ENCODE measurements at places on chromosomes 11 and 22.

DNA sequence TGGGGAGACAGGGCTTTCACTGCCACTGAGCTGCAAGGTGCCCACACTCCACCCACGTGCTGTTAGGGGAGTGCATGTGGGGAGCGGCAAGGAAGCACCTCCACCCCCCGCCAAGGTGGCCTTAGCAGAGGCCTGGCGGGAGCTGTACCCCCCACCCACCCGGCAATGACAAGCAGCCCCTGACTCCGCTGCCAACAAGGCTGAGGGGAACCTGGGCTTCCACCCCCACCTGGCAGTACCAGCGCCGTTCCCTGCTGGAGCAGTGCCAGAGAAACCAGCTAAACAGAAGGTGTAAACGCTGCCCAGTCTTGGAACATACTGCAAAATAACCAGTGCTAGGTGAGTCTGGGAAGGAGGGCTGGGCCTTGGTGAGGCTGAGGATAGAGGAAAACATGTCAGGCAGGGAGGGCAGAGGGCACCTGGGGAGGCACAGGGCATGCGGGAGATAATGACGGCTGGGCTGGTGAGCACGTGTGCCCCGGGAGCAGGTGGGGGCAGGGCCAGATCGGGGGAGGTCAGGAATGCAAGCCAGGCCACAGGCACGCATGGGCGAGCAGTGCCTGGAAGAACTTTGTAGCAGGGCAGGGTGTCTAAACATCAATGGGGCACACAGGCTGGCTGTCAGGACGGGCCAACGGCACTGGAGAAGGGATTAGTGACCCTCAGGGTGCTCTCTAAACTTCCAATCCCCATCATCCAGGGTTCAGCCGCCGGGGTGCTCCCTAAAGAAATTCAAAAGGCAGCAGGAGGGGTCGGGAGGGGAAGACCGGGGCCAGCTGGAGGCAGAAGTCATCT lies 6.6 kb downstream of the CERK start:
- DNase-seq = no peak

DNA sequence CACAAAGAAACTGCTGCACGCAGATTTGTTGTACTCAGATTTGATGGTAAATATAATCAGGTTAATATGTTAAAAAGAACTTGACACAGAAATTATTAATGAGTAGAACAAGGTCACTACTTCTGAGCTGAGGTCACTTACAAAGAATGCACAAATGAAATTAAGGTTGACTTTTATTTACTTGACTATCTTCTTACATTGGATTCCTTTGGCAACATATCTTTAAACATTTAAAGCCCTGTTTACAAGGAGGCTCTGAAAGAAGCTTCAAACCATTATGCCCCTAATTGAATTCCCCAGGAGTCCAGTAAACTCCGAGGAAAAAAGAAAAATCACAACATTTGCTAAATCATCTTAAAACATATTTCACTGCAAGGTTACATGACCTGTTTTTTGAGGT lies 245.5 kb downstream of the SOX6 start:
- DNase-seq = no peak

- no peak for DNase-seq
Observed at GRCh38 chr11:17778956-17779860, 44.6 kb downstream of the KCNC1 start.

- no peak for DNase-seq
Observed at GRCh38 chr11:45652781-45653180, 12.6 kb downstream of the CHST1 start.

- DNase-seq = no peak
Observed at GRCh38 chr11:76455931-76456330, 11.1 kb downstream of the EMSY start.

DNA sequence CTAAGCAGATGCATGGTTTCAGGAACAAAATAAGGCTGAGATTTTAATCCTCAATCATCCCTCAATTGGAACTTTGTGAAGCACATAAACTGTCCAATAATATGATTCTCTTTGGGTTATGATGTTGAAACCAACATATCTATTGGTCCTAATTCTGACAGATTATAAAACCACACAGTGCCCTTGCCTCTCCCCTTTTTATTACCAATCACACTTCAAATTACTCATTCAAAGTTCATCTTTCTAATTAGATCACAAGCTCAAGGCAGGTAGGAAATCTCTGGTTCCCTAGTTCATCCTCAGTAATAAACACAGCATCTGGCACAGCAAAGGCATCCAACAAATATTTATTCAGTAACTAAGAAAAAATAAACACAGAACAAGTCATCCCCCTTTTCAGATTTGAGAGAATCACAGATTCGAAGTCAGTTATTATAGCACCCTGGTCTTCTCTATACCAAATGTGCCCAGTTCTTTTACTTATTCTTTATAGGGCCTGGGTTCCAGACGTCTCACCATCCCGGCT lies 611.6 kb downstream of the INSC start:
- no peak for DNase-seq

GRCh38 chr11:31860391-31860790 lies 49.3 kb upstream of the PAX6 start:
- DNase-seq = no peak

- DNase-seq = peak; percentile 44
Observed at GRCh38 chr22:47918276-47918921, 1155.9 kb downstream of the TBC1D22A start.

GRCh38 chr11:128242451-128242850 lies 344.9 kb downstream of the ETS1 start:
- no peak for DNase-seq

DNA sequence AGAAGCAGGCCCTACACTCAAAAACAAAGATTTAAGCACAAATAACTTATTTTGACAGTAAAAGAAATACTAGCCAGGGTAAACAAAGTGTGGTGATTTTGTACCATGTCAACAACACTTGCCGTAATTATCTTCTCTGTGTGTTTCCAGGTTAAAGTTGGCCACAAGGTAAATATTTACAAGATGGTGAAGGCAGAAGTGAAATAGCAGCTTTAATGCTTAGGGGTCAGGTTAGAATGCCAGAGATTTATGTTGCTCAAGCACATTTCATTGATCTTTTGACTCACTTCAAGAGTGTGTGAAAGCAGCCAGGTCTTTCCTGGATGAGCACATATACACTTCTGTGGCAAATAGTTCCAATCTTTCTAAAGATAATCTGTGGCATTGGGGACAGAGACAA lies 270.2 kb upstream of the LUZP2 start:
- DNase-seq = no peak

GRCh38 chr11:9651481-9651880 lies 12.4 kb upstream of the SWAP70 start:
- DNase-seq = no peak

DNA sequence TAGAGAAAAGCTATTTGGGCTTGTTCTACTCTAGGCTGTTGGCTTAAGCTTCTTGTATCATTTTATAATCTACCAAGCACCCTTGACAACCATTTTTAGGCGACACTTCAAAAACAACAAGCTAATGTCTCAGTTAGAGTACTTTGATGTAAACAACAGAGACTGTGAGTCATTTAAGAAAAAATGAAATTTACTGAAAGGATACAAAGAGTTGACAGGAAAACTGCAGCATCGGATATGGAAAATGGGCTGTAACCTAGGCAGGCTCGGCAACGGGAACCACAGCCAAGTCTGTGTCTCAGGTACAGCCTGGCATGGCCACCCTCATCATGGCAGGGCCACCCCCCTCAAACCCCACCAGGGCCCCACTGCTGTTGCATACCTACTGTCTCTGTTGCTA lies 4.4 kb upstream of the RNF169 start:
- no peak for DNase-seq

- no peak for DNase-seq
Observed at GRCh38 chr11:89293965-89294679, 116.4 kb downstream of the TYR start.

- no peak for DNase-seq
Observed at GRCh38 chr22:33126881-33127280, 68.7 kb upstream of the SYN3 start.

- no peak for DNase-seq
Observed at GRCh38 chr11:94309757-94310156, 5.4 kb downstream of the IZUMO1R start.

DNA sequence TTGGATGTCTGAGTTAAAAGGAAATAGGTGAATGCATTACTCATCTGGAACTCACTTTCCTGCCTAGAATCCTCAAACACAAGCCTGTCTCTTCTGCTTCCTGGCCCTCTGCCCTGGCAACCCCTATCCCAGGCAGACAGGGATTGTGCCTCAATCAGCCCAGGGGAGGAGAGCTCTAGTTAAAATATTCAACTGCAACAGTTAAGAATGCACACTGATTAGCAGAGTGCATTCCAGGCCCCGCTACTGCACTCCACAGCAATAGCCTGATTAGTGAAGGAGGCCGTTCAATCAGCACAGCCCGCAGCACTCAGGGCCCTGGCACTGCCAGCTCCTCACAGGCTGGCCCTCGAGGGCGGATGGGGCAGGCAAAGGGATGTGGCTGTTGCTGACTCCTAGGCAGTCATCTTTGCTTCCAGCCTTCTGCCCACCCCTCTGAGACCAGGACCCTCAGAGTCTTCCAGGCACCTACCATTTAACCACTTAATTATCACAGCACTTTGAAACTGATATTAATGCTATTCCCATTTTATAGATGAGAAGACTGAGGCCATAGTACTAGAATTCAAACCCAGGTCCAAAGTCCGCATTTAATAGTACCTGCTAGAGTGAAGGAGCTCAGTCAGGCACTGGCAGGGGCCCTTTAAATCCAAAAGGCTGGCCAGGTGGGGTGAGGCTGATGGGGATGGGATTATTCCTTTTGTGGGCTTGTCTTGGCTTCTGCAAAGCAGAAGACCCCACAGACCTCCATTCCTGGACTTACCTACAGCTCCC lies 435.3 kb downstream of the SOX6 start:
- DNase-seq = no peak

DNA sequence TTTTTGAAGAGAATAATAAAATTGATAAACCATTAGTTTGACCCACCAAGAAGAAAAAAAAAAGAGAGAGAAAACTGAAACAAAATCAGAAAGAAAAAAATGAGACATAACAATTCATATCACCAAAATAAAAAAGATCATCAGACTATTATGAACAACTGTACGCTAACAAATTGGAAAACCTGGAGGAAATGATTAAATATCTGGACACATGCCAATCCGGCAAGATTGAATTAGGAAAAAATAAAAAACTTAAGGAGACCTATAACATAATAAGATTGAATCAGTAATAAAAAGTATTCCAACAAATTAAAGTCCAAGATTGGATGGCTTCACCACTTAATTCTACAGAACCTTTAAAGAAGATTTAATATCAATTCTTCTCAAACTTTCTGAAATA lies 136.7 kb downstream of the CASP12 start:
- DNase-seq = no peak

- no peak for DNase-seq
Observed at GRCh38 chr22:39469326-39469680, 12.5 kb downstream of the MGAT3 start.

DNA sequence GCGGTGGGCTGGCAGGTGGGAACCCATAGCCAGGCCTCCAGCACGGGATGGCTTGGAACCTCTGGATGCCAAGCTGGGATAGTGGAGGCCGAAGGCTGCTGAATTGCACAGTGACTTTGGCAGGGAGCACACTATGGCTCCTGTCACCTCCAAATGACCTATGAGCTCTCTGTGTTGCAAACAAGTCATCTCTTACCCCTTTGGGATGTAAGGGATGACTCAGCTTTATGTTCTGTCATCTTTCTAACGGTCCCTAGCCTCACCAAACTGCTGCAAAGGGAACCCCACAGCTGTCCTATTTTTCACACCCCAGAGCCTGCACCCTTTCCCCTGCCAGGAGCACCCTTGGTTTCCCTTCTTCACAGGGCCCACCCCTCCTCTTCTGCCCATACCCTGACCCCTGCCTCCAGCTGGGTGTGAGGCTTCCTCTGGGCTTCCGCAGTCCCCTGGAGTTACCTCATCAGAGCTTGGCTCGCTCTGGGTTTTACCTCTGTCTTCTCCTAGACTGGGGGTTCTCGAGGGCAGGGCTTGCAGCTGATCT lies 2.7 kb upstream of the SCUBE1 start:
- peak; percentile 15 for DNase-seq

- no peak for DNase-seq
Observed at GRCh38 chr11:40178470-40178869, 1281.0 kb downstream of the LRRC4C start.

- no peak for DNase-seq
Observed at GRCh38 chr11:11618973-11619435, 2.8 kb downstream of the GALNT18 start.

GRCh38 chr11:44755556-44756523 lies 29.1 kb downstream of the TSPAN18 start:
- no peak for DNase-seq

GRCh38 chr11:121465709-121466062 lies 12.9 kb upstream of the SORL1-AS1 start:
- DNase-seq = no peak

GRCh38 chr11:120063686-120064340 lies 74.1 kb downstream of the TRIM29 start:
- no peak for DNase-seq

DNA sequence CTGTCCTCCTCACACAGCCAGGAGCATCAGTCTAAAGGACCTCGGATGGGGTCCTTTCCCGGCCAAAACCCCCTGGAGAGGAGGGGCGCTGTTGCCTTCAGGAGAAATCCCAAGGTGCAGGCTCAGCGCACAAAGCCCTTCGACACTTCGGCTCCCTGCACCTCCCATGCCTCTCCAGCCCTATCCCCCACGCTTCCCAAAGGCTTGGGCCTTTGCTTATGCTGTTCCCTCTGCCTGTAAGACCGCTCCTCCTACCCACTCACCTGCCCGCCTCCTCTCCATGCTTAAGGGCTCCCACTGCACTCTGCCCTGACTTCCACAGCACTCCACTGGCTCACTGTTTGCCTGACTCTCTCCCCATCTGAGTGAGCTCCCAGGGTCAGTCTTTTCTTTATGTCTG lies 13.5 kb downstream of the SLC15A3 start:
- DNase-seq = no peak

GRCh38 chr22:41146573-41146972 lies 54.2 kb downstream of the EP300 start:
- DNase-seq = no peak

DNA sequence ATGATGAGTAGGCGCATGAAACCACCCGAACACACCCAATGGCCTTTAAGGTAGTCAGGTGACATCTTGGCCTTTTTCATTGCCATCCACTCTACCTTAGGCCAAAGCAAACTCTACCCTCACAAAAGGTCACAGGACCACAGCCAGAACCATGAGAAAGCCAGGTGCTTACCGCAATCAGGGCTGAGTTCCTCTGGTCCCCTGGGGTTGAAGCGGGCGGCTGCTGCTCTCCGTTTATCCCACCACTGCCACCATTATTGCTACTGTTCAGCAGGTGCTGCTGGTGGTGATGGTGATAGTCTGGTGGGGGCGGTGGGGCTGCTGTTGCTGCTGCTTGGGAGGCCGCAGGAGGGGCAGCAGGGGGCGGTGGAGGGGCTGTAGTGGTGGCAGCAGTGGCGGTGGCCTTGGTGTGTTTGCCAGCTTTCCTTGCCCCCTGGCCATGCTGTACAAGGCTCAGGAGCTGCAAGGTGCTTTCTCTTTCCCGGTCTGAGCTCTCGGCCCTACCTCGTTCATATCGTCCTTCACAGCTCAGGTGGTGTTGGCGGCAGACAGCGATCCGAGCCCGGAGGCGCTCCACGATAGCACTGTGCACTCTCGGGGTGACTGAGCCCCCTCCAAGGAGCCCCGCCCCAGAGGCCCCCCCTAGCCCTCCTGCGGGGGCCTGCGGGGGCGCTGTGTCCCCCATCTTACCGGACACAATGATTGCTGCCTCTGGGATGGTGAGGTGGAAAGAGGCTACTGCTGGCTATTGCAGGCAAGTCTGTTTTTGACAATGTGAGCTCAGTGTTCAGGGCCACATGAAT lies 1.6 kb downstream of the MAML2 start:
- DNase-seq = peak; percentile 73

All from CD4-positive, CD25-positive, alpha-beta regulatory T cell (primary cell).